ENCODE measurements at places on chromosomes 2 and 18.

- no peak for DNase-seq
These were observed 515.2 kb downstream of the EIPR1 start for GRCh38 chr2:2862386-2862785.

DNA sequence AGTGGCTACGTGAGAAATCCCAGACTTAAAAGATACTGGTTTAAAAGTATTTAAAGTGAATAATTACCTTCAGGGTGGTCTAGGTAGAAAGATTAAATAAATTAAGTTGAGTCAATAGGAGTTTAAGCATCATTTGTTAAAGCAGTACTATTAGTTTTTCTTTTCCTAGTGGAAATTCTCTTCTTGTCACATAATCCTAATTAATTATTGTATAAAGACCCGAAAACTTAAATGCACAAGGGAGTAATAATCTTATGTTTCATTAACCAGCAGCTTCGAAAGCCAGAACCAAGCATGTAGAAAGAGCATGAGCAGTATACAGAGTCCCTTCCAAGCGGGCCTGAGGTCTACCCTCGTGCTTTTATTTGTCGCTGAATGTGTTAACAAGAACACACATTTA lies 90.2 kb upstream of the SKOR2 start:
- DNase-seq: no peak

DNA sequence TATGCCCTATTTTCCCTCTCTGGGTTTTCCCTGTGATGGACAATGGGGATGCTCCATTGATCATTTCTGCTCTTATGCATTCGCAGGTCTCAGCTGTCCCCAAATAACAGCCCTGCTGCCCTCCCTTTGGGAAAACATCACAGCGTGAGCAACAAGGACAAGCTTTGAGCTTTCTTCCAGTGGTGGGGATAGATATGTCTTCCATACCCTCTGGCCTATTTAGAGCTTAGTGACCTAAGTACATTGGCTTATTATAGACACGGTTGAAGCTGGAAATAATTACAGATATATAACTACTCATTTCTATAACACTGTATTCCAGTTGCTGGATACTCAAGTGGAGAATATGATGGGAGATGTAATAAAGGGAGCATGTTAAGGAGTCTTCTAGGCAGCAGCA lies 304.3 kb upstream of the MGAT5 start:
- DNase-seq: no peak

DNA sequence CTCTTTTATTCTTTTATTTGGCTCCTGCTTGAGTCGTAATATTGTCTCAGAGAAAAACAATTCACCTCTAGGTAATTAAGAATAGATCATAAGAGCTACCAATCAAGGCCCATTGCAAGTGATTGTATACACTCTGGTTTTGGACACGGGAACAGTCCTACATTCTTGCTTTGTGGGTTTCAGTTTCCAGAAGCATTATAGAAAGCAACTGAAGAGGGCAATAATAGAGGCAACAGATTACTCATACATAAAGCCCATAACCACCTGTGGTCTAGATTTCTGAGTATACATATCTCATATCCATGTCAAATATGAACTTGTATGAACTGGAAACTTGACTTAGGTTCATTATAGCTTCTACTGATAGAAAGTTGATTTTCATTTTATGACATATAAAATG lies 65.4 kb downstream of the DIS3L2 start:
- DNase-seq: no peak

DNA sequence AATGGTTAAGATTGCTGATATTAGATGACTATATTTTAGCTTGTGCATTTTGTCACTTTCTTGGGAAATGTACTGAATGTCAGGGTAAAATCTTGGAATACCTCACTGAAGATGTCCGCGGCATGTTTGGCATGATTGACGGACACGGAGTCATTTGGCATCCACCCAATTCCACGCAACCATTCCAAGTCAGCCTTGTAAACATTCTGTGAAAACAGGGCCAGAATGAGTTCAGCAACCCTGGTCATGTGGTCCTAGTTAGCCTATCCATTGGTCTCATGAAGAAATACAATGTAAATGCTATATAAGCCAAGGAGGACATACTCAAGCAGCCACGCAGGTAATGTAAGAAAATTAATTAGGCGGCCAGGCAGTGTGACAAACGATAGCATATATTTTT lies 159.5 kb downstream of the RIF1 start:
- DNase-seq: no peak

DNA sequence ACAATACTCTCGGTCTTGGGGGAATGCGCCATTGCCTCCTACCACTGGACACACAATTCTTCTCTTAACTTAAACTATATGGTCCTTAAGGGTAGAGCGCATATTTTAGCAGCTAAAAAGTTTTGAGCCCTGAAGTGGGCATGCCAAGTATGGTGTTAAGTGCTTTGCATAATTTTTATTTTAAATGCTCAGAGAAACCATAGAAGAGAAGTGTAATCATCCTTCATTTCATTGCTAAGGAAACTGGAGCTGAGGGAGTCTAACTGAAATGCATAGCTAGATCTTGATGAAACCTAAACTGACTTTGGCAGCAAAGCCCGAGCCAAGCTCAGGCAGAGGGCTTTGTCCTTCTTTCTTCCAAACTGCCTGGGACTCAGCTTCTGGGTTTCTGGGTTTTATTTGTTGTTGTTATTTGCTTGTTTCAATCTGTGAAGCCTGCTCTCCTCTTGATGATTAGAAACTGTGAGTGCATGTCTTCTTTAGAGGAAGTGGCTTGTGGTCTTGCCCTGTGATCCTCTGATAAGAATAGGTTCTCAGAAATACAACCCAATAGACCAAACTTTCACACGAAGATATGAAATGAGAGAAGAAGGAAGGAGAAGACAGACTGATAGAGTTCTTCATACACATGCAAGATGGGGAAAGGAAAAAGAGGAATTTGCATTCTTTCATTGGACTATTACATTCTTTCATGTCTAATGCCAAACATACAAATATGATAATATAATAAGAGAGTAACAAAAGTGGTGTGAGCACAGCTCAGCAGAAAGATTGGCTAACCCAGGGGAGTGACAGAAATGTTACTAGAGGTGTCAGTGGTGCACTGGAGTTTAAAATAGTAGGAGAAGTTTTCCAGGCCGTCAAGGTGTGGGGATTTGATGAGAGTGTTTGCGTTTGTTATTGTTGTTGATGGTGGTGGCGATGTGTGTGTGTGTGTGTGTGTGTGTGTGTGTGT lies 7.5 kb upstream of the RNF144A start:
- no peak for DNase-seq

- no peak for DNase-seq
These were observed 125.5 kb upstream of the SERTAD2 start for GRCh38 chr2:64779117-64779690.

DNA sequence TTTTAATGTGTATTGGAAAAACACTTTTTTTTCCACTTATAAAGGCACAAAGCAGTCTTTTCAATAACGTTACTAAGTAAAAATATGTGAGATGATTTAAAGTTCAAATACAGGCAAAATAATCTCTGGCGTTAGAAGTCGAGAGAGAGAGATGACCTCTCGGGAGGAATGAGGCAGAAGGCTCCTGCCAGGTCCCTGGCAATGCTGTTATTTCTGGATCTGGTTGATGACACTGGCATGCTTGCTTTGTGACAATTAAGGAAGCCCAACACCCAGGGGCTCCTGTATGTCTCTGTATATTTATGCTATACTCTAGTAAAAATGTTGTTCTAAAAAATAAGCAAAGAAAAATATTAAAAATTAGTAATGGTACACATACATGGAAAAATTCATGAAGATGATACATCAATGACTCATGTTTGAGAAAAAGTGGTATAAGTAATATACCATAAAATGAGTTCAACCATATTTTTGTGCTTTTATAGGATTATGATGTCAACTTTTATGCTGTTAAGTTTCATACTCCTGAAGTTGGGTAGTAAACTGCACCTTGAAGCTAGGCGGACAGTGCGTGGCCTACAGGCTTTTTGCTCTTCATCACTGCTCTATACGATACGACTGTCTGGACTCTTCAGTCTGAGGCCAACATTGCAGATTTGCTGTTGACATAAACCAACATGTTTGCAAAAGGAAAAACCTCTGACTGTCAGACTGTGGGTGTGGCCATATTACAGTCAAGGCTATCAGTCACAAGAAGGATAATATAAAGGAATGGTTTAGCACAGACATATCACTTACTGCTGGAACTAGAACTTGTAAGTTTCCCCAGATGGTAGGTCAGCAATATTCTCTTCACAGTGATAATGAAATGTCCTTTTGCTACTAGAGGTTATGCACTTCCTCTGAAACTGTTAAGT lies 19.8 kb downstream of the VPS4B start:
- DNase-seq: no peak

GRCh38 chr2:71613403-71613952 lies 160.1 kb downstream of the DYSF start:
- DNase-seq: no peak

GRCh38 chr2:185645529-185645928 lies 93.1 kb upstream of the FSIP2 start:
- no peak for DNase-seq

DNA sequence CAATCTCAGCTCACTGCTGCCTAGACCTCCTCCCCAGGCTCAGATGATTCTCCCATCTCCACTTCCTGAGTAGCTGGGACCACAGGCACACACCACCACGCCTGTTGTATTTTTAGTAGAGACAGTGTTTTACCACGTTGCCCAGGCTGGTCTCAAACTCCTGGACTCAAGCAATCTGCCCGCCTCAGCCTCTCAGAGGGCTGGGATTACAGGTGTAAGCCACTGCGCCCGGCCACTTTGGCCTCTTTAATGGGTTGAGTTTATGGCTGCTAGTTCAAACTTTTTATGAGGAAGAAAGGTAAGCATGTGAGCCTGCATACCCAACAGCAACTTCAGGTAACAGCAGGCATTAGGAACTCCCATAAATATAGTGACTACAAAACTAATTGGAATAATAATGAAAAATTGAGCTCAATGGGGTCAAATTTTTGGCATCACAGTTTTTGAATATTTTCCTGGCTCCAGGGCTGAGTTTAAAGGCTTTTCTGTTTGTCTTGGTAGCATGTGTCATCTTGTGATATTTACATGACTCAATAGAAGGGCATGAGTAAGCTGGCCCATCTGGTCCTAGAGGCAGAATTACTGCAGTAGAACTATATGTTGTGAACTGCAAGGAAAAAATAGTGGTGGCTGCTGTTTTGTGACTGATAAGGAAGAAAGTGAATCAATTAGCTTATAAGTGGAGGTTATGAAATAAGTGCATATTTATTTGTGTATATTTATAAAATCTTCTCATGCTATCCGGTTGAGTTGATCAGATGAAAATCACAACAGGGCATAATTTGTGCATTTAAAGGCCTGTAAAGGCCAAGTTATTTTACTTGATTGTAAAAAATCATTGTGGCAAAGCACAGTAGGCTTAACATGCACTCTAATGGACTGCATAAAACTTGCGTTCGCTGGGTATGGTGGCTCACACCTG lies 24.8 kb downstream of the GALM start:
- DNase-seq: peak; percentile 57

Measured in suppressor macrophage treated with lipopolysaccharide for 1 hour (primary cell).